B cell (primary cell): ENCODE measurements at places on chromosomes 5 and 9. TPM values are rescaled to one million over a fixed set of nuclear protein-coding genes. Genes with fewer than 3 reads are reported as not detected.

DNA sequence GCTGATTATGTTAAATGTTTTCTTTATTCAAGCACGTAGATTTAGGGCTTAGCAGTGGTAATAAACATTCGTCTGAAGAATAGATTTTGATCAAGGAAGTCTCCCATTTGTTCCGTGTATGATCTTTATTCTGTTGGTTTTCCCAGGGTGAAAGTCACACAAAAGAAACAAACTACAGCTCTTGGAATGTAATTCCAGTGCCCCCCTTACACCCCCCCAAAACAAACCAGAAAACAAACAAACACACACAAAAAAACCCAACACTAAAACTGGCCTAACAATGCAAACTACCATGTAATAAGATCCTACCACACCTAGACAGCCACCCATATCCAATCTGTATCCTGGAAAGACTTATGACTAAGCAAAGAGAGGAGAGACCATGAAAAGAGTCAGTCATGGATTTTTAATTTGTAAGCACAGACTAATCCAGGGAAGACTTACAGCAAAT lies 196.2 kb upstream of the ELL2 start:
- DNase-seq = no peak

- DNase-seq = no peak
Measured at GRCh38 chr5:7209658-7210057, 186.3 kb upstream of the ADCY2 start.

GRCh38 chr5:152623951-152624350 lies 218.9 kb upstream of the NMUR2 start:
- no peak for DNase-seq

GRCh38 chr5:17412760-17413671 lies 85.0 kb upstream of the TAF11L2 start:
- DNase-seq = peak; percentile 20

DNA sequence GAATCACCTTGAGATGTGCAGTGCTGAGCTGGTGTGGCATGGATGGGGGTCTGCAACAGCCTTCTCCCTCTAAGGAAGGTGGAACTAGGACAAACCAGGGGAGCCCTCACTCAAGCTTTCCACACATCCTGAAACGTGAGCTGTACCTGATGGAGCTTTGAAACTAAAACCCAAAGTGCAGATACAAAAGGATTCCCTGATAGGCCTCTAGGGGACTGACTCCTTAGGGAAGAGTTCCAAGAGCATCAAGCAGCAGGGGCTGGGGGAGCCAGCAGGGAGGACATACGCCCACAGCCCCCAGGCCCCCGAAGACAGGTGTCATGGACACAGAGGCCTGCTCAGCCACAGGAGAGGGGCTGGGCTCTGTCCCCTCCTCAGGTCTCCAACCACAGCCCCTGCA lies 17.7 kb downstream of the ARHGEF37 start:
- no peak for DNase-seq

- no peak for DNase-seq
Measured at GRCh38 chr5:138139781-138140090, 508 bp upstream of the NME5 start.

DNA sequence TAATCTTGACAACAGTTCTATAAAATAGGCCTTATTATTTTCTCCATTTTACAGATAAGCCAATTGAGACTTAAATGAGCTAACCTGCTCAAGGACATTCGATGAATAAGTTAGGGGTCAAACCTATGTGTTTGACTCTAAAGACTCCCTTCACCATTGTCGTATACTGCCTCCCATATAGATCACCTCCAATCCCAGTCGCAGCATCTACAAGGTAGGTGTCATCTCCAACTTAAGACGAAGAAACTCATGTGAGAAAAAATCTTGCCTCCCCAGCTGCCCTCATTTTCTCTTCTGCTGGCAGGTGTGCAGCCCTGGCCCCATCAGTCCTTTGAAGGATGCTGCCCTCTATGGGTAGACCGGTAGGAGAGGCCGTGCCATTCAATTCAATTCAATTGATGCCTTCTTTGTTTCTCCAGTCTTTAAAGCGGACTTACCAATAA lies 75.2 kb upstream of the SMARCA2 start:
- peak; percentile 61 for DNase-seq

Gene PCDHGA4
- polyA plus RNA-seq = 0.09 and 0.13 TPM in 2 replicates

Gene QRFP
- 0.07 TPM in 1 of 2 replicates, not detected in the other for polyA plus RNA-seq

DNA sequence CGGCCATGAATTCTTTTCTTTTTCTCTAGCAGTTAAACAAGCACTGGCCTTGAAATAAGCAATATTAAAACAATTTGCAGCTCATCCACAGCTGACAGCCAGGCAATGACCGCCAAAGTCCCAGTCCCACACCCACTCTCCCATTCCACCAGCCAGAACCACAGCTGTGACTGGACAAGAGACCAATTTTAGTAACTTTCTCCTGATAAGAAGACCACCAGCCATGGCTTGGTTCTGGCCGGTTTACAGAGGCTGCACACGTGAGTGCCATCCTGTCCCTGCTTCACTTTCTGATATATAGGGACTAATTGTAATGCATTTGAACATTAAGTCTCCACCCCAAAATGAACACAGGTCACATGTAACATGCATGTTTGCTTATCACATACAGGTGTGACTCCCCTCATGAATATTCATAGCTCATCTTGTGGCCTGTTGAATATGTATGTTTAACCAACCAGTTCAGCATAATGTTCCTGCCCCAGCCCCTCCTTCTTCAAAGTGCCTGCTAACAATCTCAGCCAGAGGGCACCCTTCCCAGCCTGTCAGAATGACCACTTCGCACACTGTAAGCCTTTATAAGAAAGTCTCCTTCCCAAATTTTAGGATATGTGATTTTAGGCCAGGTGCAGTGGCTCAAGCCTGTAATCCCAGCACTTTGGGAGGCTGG lies 23.9 kb upstream of the FANCC start:
- DNase-seq = no peak

DNA sequence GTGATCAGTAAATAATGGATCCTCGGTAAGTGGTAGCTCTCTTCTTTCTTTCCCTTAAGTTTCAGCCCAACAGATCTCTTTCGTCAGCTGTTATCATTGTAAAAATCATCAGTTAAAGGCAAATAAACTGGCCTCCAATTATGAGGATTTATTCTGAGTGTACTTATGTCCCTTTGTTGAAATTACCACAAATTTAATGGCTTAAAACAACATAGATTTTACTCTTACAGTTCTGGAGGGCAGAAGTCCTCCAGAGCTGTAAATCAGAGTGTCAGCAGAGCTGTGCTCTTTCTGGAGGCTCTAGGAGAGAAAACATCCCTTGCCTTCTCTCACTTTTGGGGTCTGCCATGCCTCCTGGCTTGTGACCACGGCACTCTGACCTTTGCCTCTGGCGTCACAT lies 104.6 kb downstream of the INSYN2B start:
- DNase-seq = no peak

DNA sequence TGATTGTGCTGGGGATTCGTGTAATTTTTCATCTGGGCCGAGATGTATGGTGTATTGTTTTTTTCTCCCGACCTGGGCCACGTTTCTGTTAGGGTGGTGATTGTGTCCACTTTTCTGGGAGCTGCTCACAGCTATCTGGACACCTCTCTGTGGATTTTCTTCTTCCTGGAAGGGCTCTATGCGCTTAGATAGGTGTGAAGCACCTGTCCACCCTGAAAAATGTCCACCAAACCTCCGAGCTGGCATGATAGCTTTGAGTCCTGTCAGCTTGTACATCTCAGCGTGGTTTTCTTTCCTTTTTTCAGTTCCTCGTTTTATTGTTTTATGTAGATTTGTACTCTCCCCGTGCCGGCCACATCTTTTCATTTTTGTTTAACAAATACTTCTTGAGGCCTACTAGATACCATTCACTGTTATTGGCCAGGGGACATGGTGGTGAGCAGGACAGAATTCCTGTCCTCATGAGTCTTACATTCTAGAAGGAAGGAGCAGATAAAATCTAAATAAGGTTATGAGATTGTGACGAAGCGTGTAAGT lies 1.1 kb downstream of the UGCG start:
- DNase-seq = peak; percentile 84

DNA sequence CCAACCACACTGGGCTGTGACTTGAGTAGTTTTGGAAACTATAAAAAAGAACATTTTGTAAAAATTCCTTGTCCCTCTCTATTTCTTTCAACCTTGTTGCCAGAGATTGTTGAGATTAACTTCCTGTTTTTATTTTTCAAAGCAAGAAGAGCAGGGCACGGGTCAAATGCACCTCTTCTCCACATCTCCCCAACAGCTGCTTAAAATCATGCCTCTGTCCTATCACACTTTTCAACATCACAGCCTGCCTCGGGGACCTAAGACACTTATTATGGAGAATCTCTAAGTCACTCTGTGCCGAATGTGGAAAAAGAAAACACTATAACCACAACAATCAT lies 280.3 kb upstream of the TNC start:
- no peak for DNase-seq

DNA sequence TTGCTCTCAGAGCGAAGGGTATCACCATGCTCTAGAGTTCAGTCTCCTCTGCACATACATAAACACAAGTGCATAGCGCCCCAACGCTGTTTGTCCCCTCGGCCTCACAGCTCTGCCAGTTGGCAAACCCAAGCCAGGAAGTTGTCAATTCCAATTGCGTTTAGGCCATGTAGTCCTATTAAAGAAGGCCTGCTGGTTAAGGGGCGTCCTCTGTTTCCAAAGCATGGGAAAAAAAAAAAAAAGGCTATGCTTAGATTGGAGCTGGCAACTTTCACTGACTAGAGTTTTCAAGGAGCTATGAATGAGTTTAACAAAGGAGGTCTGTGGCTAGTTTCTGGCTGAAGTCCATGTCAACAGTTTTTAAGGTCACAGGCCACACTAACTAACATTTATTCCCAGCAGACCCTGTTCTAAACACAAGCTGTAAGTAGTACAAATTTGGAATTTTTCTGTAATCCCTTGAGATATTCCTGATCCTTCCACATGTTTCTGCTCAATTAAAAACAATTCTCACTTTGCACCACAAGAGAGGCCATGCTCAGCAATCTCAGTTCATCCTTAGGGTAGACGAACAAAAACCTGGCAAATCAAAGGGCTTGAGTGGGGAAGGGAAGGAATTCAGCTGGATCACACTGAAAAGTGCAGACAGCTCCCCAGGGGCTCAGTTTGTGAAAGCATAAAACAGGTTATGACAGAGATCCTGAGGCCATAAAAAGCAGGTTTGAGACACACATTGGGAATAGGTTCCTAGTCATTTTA lies 187.7 kb downstream of the DENND1A start:
- DNase-seq = no peak

GRCh38 chr5:60136841-60137240 lies 243.3 kb upstream of the PDE4D start:
- no peak for DNase-seq

DNA sequence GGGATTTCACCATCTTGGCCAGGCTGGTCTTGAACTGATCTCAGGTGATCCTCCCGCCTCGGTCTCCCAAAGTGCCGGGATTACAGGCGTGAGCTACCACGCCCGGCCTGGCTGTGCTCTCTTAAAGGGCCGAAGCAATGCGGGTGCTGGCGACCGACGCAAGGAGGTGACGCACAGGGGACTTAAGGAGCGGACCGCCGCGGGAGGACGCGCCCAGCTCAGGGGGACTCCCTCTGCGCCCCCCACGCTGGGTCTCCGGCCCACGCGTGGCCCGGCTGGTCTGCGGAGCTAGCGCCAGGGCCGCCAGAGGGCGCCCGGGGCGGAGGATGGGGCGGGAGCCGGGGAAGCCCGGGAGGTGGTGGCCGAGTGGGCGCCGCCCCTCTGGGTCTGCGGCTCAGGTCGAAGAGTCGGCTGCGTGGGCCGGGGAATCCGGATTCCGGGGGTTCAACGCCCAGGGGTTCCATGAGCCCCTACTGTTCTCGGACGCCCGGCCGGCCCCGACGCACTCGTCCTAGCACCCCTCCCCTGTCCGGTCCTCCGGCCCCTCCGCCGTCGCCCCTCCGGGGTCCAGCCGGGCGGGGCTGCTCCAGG lies 502 bp upstream of the CERCAM start:
- peak; percentile 87 for DNase-seq

Gene ANKH
- polyA plus RNA-seq = 6.3 and 13.7 TPM in 2 replicates

Gene PCDHB13
- not detected in 2 replicates for polyA plus RNA-seq

- peak; percentile 6 for DNase-seq
Measured at GRCh38 chr9:70924895-70925547, 196.4 kb downstream of the TRPM3 start.

- DNase-seq = no peak
Measured at GRCh38 chr9:127149463-127150390, 27.3 kb upstream of the ANGPTL2 start.

GRCh38 chr5:133399247-133399891 lies 213.0 kb downstream of the FSTL4 start:
- DNase-seq = no peak

DNA sequence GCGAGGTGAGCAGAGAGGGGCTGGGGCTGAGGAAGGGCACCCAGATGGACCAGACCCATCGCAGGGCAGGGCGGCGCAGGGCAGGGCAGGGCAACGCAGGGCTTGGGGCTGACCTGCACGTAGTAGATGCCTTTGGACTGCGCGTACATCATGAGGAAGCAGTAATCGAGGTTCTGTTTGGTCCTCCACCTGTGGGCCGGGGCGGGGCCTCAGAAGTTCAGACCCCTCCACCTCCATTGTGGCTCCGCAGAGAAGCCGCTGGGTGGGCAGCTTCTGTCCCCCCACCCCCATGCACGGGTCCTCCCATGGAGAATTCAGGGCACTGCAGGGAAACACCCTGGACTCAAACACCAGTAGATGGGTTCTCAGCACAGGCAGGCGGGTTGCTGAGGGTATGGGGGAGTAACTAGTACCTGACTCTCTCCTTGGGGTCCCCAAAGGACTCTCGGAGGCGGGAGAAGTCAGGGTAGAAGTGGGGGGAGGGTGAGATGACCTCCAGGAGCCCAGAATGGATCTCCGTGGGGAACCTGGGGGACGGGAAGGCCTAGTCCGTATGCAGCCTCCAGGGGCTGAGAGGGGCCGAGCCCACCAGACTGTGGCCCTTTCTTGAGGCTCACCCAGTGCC lies 6.4 kb downstream of the LTC4S start:
- DNase-seq = peak; percentile 15

- DNase-seq = no peak
Measured at GRCh38 chr5:38752622-38753021, 93.2 kb upstream of the OSMR start.
